Chondrocyte (in vitro differentiated cells): ENCODE measurements at places on chromosomes 16 and 17. TPM values are rescaled to one million over a fixed set of nuclear protein-coding genes. Genes with fewer than 3 reads are reported as not detected.

Gene FBXO39
- total RNA-seq: not detected in 3 replicates

Gene TBC1D3C
- total RNA-seq: not detected in 3 replicates

Gene OR4D1
- total RNA-seq: not detected in 3 replicates

Gene TK1
- 21.1 to 29.5 TPM (median 23.4 TPM) in 3 replicates for total RNA-seq

Gene C17orf50
- not detected in 3 replicates for total RNA-seq

Gene PCGF2
- 50.7 to 56.1 TPM (median 55.2 TPM) in 3 replicates for total RNA-seq

Gene HOXB3
- 0.18 to 0.57 TPM in 2 of 3 replicates, not detected in the other for total RNA-seq

DNA sequence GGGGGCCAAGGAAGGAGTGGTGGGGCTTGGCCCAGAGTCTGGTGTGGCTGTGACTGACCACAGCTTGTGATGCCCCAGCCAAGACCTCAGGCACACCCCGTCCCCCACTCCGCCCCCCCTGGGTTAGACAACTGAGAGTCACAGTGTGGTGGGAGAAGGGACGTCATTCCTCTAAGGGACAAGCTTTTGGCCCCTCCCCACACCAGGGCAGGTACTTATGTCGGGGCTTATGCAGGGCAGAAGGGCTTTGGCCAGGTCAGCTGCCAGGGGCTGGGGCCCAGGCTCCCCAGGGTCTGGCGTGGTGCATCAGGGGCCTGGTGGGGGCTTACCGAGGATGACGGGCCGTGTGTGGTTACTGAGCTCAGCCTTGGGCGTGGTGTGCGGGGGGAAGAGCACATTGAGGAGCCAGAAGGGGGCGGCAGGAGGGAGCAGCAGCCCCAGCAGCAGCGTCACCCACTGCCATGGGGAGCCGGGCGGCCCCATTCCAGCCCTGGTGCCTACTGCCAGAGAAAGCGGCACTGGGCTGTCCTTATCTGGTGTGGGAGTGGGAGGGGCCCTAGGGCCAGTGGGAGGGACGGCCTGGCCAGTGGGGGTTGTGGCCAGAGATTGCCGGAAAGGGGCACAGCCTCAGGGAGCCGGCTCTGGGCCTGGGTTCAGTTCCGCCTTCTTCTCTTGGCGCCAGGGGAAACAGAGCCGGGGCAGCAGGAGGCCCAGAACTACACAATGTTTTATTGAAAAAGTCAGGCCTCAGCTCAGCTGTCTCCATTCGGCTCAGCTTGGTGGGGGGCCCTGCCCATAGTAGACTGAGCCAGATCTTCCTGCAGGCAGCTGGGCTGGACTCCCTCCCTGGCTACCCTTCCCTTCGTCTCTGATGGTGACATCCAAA lies at the start of gene LCAT:
Gene LCAT, minus strand, starts transcription at position 502 of the 886 bp plus-strand sequence. Its CDS starts 19 bp downstream, at position 483.
- H3K4me1 ChIP-seq: no peaks in the 10 kb centered on the region
- no peak for DNase-seq
- H3K27ac ChIP-seq: peak within 1 kb of the TSS; percentile 14
- peaks cover 27% of the 10 kb centered on the region for H3K36me3 ChIP-seq
- H3K27me3 ChIP-seq: no peaks in the 10 kb centered on the region

DNA sequence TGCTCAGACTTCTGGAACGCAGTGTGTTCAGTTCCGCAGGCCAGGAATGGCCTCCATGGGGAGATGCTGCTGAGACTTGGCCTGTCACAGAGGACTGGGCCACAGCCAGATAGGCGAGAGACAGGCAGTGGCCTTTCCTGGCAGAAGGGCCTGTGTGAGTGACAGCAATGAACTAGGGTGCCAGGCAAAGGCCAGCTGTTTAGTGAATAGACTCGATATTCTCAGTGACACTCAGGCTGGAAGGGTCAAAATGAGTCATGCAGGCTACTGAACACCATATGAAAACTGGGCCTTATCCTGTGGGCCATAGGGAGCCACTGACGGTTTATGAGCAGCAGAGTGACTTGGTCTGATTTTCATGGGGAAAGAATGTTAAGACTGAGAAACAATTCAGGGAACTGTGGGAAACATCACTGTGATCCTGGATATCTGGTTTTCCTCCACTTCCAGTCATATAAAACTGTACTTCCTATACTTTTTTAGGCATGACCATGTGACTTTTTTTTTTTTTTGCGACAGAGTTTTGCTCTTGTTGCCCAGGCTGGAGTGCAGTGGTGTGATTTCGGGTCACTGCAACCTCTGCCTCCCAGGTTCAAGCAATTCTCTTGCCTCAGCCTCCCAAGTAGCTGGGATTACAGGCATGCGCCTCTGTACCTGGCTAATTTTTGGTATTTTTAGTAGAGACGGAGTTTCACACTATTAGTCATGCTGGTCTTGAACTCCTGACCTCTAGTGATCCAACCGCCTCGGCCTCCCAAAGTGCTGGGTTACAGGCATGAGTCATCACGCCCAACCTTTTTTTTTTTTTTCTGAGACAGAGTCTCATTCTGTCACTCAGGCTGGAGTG lies 5.2 kb upstream of the NUBP1 start:
- peak overlapping the region; percentile 74 for H3K27ac ChIP-seq
- DNase-seq: peak; percentile 27
- H3K4me1 ChIP-seq: peaks cover 23% of the 10 kb centered on the region
- no peak overlapping the region for H3K4me3 ChIP-seq
- H3K36me3 ChIP-seq: no peaks in the 10 kb centered on the region

GRCh38 chr17:33273743-33274410 lies 19.2 kb downstream of the ASIC2 start:
- H3K27ac ChIP-seq: no peak overlapping the region
- DNase-seq: no peak
- no peak overlapping the region for H3K4me3 ChIP-seq

- H3K27ac ChIP-seq: peak overlapping the region; percentile 85
- H3K4me3 ChIP-seq: no peak overlapping the region
- H3K27me3 ChIP-seq: no peaks in the 10 kb centered on the region
- no peak for DNase-seq
- H3K4me1 ChIP-seq: peaks cover 45% of the 10 kb centered on the region
- no peaks in the 10 kb centered on the region for H3K36me3 ChIP-seq
Observed at GRCh38 chr16:14378689-14379467, 251.2 kb downstream of the PARN start.

DNA sequence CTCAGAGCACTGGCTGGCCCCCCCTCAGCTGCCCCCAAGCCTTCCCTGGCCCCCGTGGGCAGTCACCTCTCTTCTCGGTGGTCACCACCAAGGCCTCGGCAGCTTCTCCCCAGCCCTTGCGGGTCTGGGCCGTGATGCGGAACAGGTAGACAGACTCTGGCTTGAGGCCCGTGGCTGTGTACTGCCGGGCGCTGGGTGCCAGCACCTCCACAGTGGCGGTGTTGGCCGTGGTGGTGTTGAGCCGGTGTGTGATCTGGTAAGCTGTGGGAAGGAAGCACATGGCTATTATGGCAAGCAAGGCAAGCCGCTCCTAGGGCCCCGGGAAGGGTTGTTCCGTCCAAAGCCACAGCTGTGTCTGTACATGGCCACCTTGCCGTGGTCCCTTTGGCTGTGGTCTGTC lies 78.4 kb upstream of the CDC42EP4 start:
- peak; percentile 92 for DNase-seq
- no peaks in the 10 kb centered on the region for H3K27me3 ChIP-seq
- no peak overlapping the region for H3K27ac ChIP-seq
- no peak overlapping the region for H3K4me3 ChIP-seq
- H3K4me1 ChIP-seq: no peaks in the 10 kb centered on the region

DNA sequence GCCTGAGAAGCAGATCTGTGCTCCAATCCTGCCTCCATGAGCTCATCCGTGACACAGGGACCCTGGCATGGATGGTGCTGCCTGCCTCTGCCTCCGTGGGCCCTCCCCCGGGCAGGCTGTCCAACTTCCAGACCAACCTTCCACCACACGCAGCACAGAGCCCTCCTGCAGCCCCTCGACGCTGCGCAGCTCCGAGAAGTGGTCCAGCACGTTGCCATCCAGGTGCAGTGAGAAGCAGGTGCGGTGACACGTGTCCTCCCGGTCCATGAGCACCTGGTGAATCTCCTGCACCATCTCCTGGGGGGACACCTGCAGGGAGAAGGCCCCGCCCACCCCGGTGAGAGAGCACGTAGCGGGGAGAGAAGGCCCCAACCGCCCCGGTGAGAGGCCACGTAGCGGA lies 8.4 kb downstream of the CLUH start:
- H3K27ac ChIP-seq: no peak overlapping the region
- H3K36me3 ChIP-seq: peaks cover 1% of the 10 kb centered on the region
- no peaks in the 10 kb centered on the region for H3K27me3 ChIP-seq
- no peak overlapping the region for H3K4me3 ChIP-seq
- peak; percentile 87 for DNase-seq
- peaks cover 9% of the 10 kb centered on the region for H3K4me1 ChIP-seq

DNA sequence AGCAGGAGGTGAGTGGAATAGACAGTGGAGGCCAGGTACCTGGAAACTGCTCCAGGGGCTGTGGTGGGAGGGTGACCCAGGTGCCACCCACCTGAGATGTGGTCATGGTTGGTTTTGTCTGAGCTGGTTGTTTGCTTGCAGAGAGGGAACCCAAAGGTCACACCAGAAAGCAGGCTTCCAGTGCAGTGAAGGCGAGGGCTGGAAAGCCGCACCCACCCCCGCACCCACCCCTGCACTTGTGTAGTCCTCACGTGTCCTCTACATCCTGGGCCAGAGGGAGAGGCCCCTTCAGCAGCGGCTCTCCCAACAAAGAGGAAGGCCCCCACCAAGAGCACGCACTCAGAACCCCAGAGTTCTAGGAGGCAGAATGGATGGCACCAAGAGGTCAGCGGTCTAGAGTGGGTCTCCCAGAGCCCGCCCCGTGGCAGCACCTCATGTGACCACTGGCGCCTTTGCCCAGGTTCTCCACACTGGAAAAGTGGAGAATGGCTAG lies 92.6 kb upstream of the CBX4 start:
- no peak overlapping the region for H3K27ac ChIP-seq
- DNase-seq: no peak
- H3K27me3 ChIP-seq: peaks cover 8% of the 10 kb centered on the region

DNA sequence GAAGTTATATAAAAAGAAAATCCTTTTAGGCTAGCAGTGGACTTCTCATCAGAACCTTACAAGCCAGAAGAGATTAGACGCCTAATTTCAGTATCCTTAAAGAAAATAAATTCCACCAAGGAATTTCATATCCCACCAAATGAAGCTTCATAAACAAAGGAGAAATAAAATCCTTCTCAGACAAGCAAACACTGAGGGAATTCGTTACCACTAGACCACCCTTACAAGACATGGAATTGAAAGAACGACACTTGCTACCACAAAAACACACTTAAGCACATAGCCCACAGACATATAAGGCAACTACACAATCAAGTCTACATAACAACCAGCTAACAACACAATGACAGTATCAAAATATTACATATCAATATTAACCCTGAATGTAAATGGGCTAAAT lies 299.2 kb downstream of the TOX3 start:
- H3K36me3 ChIP-seq: no peaks in the 10 kb centered on the region
- H3K27ac ChIP-seq: no peak overlapping the region
- DNase-seq: no peak
- no peak overlapping the region for H3K4me3 ChIP-seq
- no peaks in the 10 kb centered on the region for H3K27me3 ChIP-seq
- H3K4me1 ChIP-seq: peaks cover 13% of the 10 kb centered on the region

GRCh38 chr17:64067657-64068056 lies 47.2 kb upstream of the ICAM2 start:
- no peaks in the 10 kb centered on the region for H3K27me3 ChIP-seq
- H3K4me1 ChIP-seq: no peaks in the 10 kb centered on the region
- DNase-seq: no peak
- no peak overlapping the region for H3K4me3 ChIP-seq
- H3K36me3 ChIP-seq: peaks cover 64% of the 10 kb centered on the region

DNA sequence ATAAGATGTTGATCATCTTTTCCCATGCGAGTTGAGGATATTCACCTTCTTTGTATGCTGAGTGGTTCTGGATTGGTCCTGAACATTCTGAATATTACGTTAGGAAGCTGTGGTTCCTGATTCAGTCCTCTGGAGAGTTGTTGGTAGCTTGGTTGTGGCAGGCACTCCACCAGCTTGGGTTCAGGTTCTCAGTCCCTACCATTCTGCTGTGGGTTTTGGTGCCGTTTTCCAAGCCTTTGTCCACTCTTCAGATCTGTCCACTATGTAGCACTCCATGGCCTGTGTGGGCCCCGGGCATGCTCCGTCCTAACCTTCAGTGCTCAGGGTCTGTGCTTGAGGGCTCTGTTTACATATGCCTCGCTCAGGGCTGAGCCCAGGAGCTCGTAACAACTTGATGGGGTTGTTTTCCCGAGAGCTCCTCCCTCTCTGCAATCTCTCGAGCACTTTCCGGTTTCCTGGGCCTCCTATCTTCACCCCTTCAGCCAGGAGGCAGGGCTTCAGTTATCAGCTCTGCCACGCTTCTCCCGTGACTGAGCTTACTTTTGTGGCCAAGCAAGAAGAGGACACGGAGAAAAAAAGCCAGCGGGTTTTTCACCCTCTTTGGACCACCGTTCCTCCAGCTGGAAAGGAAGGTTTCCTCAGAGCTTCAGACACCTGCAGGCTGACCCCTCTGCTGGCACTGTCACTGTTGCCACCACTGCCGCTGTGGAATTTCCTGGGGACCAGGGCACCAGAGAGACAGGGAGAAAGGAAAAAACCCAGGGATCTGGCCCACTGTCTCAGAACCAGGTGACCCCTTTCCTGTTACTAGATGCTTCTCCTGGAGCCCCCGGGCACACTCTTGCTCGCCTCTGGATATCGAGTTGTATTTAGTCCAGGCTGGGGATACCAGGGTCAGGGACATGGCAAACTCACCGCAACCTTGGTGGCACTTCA lies 19.6 kb downstream of the KIAA0513 start:
- peaks cover 6% of the 10 kb centered on the region for H3K4me1 ChIP-seq
- no peak overlapping the region for H3K27ac ChIP-seq
- no peak for DNase-seq
- H3K4me3 ChIP-seq: no peak overlapping the region
- H3K36me3 ChIP-seq: peaks cover 4% of the 10 kb centered on the region

GRCh38 chr16:57708168-57708567 lies 13.6 kb downstream of the DRC7 start:
- peaks cover 39% of the 10 kb centered on the region for H3K27me3 ChIP-seq
- peak; percentile 0 for DNase-seq
- H3K27ac ChIP-seq: no peak overlapping the region
- no peak overlapping the region for H3K4me3 ChIP-seq
- H3K4me1 ChIP-seq: no peaks in the 10 kb centered on the region

DNA sequence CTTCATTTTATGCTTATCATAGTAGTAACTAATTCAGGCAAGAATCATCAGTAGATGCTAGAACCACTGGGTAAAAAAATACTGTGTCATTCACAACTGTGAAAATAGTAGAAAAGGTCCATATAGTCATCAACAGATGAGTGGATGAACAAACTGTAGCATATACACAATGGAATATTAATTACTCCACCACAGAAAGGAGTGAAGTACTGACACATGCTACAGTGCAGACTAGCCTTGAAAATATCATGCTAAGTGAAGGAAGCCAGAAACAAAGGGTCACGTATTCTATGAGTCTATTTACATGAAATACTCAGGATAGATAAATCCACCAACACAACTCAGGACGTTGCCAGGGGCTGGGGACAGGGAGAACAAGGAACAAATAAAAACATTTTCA lies 13.3 kb downstream of the USP22 start:
- DNase-seq: no peak
- no peak overlapping the region for H3K4me3 ChIP-seq
- peaks cover 69% of the 10 kb centered on the region for H3K4me1 ChIP-seq

- no peak overlapping the region for H3K4me3 ChIP-seq
- peaks cover 52% of the 10 kb centered on the region for H3K4me1 ChIP-seq
- no peak for DNase-seq
- H3K36me3 ChIP-seq: peaks cover 1% of the 10 kb centered on the region
- H3K27me3 ChIP-seq: no peaks in the 10 kb centered on the region
- peak overlapping the region; percentile 78 for H3K27ac ChIP-seq
Observed at GRCh38 chr17:4327606-4328005, 38.9 kb downstream of the UBE2G1 start.

GRCh38 chr17:37388266-37388665 lies 12.5 kb downstream of the C17orf78 start:
- H3K4me1 ChIP-seq: peaks cover 32% of the 10 kb centered on the region
- no peak overlapping the region for H3K4me3 ChIP-seq
- no peak overlapping the region for H3K27ac ChIP-seq
- no peaks in the 10 kb centered on the region for H3K27me3 ChIP-seq

GRCh38 chr17:29588562-29589411 lies 661 bp downstream of the GIT1 start:
- H3K27ac ChIP-seq: peak overlapping the region; percentile 92
- DNase-seq: peak; percentile 93
- H3K36me3 ChIP-seq: no peaks in the 10 kb centered on the region
